ENCODE measurements at places on chromosomes 11 and 22.

- no peak for DNase-seq
Measured at GRCh38 chr11:94583866-94584500, 16.8 kb downstream of the PIWIL4 start.

- peak; percentile 56 for DNase-seq
Measured at GRCh38 chr11:838441-839279, 3.7 kb downstream of the POLR2L start.

GRCh38 chr22:23530766-23531282 is 49.3 kb downstream of the IGLL1 start:
- DNase-seq = no peak

DNA sequence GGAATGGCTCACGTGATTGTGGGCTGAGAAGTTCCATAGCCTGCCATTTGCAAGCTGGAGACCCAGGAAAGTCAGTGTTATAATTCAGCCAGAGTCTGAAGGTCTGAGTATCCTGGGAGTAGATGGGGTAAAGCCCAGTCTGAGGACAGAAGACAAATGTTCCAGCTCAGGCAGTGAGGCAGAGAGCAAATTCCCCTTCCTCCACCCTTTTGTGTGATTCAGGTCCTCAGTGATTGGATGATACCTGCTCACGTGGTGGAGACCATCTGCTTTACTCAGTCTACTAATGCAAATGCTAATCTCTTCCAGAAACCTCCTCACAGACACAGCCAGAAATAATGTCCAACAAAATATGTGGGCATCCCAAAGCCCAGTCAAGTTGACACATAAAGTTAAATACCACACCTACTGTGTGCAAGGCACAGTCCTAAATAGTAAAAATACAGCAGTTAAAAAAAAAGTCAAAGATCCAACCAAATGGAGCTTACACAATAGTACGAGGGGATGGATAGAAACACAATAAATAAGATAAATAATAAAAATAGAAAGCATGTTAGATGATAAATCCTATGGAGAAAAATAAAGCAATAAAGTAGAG is 13.2 kb upstream of the APOL6 start:
- peak; percentile 1 for DNase-seq

DNA sequence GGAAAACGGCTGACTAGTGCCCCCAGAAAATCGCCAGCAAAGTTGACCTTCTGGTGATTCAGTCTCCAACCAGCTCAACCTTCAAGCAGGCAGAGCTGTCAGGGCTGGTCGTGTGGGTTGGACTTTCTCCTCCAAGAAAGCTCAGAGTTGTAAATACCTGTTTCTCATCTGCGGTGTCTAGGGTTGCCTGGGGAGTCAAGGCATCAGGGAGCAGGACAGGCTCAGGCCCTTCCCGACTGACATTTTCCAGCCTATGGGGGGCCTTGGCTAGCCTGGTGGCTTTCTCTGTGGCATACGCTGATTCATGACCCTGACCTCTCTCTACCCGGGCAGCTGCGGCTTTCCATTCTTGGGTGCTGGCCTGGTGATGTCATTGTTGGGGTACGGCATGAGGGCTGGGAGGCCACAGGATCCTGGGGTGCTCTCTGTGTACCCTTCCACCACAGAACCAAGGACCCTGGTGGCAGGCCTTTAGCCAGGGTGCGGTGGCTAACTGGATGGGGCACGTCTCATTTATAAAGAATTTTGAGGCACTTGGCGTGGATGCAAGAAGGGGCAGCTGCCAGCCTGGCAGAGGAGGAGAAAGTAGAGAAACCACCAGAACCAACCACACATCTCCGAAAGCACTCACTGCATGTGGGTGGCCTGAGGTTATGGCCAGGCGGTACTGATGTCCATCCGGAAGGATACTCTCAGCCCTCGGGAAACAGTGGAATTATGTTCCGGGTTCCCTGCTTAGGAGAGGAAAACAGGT is 64.9 kb downstream of the BCR start:
- DNase-seq = no peak

DNA sequence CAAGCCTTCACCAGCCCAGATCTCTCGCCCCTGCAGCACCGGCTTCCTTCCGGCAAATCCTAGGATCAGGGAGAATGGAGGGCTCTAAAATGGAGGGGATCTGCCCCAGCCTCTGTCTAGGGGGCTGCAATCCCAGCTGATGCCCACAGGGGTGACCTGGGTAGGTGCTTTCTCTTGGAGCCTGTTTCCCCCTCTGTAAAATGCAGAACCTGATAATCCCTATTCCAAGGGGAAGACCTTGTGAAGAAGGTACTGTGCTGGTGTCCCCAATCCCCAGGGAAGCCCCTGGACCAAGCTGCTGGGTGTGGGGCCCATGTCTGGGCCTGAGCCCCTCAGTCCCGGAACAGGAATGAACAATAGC is 2.8 kb downstream of the EMID1 start:
- no peak for DNase-seq

DNA sequence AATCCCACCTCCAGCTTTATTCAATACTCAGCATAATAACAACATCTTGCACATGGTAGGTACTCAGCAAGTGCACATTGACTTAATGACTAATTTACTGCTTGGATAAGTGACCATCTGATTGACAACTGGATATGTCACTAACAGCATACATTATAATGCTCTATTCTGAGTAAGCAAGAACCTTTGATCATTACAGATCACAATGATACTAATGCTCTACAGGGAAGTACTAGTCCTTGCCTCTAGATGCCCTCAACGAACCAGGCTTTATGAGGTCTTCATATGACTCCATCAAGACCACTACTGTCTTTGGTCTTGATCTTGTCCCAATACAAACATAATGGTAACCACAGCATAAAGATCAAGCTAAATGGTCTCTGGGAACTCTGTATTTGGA is 167.6 kb upstream of the MTMR2 start:
- peak; percentile 63 for DNase-seq

DNA sequence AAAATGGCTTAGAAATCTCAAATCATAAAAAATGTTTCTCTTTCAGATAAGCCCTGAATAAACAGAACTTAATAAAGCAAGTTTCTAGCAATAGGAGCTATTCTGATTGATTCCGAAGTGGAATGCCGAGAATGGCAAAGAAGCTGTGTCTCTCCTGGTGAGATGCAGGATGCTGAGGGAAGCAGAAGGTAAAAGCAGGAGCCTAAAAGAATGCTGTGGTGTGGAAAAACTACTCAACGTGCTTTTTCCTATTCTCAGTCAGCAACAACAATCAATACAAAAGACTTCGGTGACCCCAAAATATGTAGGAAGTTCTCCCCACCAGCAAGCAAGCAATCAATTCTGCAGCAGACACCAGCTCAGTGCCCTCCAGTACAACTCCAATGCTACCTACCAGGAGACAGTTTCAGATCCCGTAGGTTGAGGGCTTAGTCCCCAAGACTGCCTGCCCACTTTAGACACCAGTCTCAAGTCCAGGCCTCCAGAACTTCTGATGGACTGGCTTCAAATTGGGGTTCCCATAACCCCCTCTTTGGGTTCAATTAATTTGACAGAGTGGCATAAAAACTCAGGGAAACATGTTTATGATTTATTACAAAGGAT is 6.6 kb downstream of the CTSC start:
- no peak for DNase-seq

GRCh38 chr11:4180441-4181183 is 86.0 kb downstream of the RRM1 start:
- no peak for DNase-seq

DNA sequence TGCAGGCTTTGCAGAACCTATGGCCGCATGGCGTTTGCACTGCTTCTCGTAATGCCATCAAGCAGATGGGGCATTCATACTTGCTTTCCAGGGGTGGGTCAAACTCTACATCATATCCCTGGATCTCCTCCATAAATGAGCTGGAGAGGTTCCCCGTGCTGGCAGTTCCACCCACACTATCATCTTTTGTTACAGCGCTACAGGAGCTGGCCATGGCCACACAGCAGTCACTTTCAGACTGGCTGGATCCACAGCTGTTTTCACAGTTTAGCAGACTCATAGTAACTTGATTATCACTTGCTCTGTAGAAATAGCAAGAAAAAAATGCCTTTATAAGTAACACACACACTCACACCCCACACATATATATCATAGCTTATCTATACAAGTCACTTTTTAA is 8.8 kb downstream of the TRAF6 start:
- no peak for DNase-seq

- DNase-seq = peak; percentile 89
Measured at GRCh38 chr11:128424851-128425285, 162.5 kb downstream of the ETS1 start.

GRCh38 chr22:47384977-47385376 is 622.5 kb downstream of the TBC1D22A start:
- DNase-seq = no peak

GRCh38 chr22:25722223-25722622 is 19.8 kb upstream of the MYO18B start:
- DNase-seq = no peak

DNA sequence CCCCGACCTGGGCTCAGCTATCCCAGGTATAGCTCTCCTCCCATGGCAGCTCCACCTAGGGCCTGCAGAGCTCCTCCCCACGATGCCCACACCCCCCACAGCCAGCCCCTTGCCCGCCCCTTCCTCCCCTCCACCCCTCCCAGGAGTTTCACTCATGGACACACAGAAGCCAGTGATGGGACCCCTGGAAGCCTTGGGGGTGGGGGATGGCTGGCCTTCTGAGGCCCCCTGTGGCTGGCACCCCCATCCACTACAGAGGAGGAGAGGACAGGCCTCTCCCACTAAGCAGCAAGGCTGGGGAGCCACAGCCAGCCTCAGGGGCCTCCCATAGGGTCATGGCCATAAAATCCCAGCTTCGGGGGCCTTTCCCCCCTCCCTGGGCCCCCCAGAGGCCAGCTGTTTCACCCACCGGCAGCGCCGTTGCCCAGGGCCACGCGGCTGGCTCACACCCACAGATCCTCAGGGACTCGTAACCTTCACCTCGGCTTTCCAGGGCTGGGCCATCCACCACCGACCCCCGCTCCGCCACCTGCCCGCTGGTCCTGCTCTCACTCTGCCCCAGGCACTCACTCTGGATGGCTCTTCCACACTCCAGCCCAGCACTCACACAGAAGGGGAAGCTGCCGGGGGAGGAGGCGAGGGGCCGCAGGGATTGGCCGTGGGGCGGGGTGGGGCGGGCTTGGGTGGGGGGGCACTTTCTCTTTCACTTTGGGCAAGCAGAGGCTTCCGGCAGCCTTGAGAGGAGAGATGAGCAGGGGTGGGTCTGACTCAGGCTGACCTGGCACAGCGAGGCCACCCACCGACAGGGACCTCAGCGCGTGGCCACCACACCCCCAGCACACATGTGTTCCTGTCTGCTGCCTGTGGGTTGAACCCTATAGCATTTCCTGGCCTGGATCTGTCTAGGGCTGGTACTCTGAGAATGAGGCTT is 2.2 kb downstream of the SLC25A22 start:
- DNase-seq = peak; percentile 89

- peak; percentile 79 for DNase-seq
Measured at GRCh38 chr11:68146010-68146540, 24.9 kb upstream of the CHKA start.

GRCh38 chr11:119377112-119377901 is 4.2 kb downstream of the USP2 start:
- no peak for DNase-seq

GRCh38 chr11:33500861-33501479 is 199.7 kb downstream of the C11orf91 start:
- DNase-seq = peak; percentile 19

GRCh38 chr11:88511006-88511405 is 173.5 kb upstream of the CTSC start:
- no peak for DNase-seq

DNA sequence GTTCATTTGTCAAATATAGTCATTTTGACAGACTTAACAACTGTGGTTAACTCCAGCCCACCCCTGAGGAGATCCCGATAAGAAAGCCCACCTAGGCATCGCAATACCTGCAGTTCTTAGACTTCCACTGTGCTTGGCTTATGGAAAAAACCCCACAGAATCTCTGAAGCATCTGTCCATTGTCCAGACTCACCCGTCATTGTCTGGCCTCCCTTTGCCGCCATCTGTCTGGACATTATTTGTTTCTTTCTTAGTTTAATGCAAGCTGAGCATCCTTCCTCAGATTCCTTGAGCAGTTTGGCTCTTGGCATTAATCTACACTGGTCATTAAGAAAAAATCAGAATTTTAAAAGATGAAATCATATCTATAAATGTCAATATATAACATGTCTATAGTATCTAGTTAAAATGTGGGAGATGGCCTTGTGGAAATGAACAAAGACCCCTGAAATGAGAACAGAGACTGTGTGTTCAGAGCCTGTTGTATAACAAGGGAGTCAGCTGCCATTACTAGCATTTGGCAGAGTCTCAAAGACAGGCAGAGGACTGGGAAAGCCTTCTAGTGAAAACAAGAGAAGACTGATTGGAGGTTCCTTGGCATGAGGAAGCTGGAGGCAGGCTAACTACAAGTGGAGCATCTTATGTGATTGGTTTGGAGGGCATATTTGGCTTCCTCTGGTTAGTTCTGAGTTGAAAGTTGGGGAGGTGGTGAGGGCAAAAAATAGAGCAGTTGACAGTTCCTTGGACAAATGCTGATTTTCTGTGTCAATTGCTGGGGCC is 80.4 kb downstream of the SPON1 start:
- DNase-seq = no peak

GRCh38 chr22:44441401-44442185 is 56.4 kb downstream of the RTL6 start:
- no peak for DNase-seq

GRCh38 chr11:14374922-14375830 is 16.2 kb upstream of the RRAS2 start:
- DNase-seq = peak; percentile 14

- no peak for DNase-seq
Measured at GRCh38 chr11:29495676-29496075, 521.2 kb downstream of the KCNA4 start.

DNA sequence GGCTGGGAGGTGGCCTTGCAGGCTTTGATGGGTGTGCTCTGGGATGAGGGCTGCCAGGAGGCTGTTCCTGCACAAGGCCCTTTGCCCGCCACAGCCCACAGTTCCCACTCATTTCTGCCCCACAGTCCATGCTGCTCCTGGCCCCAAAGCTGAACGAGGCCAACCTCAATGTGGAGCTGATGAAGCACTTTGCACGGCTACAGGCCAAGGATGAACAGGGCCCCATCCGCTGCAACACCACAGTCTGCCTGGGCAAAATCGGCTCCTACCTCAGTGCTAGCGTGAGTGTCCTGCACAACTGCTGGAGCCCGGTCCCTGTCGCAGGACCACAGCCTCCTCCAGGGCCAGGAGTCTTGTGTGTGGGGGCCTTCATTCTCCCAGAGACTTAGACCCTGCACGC is 10.2 kb downstream of the SCYL1 start:
- no peak for DNase-seq

DNA sequence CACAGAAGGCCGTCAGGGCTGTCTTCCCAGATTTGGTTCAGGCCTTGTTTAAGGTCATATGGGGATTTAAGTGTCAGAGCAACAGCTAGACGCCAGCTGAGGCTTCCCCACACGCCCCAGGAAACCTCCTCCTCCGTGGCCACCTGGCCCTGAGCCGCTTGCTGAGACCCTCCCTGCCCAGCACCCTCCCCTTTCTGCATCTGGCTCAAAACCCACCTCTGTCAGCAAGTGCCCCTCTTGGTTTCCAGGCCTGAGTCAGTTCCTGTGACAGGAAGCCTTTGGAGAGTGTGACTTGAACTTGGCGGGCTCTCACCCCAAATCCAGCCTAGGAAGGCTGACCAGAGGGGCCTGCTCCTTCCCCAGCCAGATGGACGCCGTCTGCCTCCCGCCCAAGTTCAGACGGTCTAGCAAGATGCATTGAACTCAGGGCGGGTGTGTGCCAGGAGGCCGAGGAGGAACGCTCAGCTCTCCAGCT is 561 bp downstream of the FXYD2 start:
- no peak for DNase-seq

- peak; percentile 64 for DNase-seq
Measured at GRCh38 chr11:28529540-28530410, 421.6 kb downstream of the METTL15 start.
